ENCODE measurements at places on chromosomes 13 and 19.

DNA sequence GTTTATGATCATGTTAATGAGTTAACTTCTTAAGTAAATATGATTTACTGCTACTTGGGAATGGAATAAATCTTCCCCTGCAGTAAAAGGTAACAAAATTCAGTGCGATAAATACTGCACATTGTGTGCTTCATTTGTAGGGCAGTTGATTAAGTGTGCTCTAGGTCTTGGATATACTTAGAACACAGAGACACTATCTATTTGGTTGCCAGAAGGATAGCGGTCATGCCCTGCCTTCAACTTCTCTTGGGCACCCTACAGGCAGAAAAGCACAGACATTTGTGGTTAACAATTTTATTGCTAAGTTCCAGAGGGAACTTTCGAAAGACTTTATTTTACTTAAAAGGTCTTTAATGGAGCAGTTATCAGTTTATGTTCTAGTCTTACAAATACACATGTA is 605.8 kb downstream of the PCDH9 start:
- DNase-seq, result no peak

GRCh38 chr19:15123900-15124299 is 16.7 kb downstream of the SYDE1 start:
- no peak for DNase-seq

- DNase-seq, result no peak
Observed at GRCh38 chr19:56309511-56310185, 5.0 kb downstream of the ZSCAN5A start.

DNA sequence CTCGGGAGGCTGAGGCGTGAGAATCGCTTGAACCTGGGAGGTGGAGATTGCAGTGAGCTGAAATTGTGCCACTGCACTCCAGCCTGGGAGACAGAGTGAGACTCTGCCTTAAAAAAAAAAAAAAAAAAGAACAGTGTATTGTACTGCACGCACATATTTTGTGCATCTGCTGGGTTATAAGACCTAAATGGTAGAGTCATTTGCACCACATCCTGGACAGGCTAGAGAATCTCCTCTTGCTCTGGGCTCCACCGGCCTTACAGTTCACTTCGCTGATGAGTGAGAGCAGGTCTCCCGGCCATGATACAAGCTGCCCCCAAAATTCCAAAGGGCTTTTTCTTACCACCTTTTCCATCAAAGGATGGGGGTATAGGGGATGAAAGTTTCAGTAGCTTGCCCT is 7.2 kb upstream of the SAE1 start:
- no peak for DNase-seq

DNA sequence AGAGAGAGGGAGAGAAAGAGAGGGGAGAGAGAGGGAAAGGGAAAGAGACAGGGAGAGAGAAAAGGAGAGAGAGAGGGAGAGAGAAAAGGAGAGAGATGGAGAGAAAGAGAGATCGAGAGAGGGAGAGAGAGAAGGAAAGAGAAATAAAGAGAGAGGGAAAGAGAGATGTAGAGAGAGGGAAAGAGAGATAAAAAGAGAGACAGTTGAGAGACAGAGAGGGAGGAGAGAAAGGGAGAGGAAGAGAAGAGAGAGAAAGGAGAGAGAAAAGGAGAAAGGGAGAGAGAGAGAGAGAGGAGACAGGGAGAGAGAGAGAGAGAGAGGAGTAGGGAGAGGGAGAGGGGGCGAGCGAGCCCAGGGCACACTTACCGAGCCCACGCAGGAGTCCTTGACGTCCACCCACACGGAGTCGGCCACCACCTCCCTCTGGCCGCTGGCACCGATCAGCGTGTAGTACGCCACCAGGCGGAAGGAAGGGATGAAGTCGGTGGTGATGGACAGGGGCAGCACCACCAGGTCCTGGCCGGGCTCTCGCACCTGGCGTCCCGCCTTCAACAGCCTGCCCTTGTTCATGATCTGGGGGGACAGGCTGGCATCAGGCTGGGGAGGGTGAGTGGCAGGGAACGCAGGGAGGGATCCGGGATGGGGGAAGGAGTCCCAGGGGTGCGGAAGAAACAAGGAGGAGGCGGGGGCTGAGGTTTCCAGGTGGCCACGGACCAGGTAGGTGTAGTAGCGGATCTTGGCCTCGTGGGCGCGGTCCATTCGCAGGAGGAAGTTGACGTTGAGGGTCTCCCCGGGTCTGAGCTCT is 10.0 kb downstream of the C3 start:
- no peak for DNase-seq

DNA sequence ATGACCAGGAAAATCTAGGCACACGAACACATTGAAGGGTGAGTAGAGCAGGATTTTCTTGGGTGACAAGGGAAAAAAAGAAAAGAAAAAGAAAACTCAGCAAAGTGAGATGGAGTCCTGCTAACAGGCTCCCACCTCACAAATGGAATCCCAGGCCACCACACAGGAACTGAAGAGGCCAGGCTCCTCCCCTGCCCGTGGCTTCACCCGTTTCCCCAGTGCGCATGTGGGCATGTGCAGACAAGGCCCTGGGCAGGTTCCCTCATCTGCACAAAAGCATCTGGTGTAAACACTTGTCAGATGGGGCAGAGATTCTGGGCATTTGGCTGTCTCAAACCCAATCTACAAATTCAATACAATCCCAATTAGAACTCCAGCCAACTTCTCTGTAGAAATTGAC is 24.5 kb downstream of the CFAP97D2 start:
- DNase-seq, result no peak

- DNase-seq, result no peak
Observed at GRCh38 chr13:32033744-32034143, 2.2 kb downstream of the FRY start.

GRCh38 chr13:31310356-31310755 is 110.6 kb downstream of the B3GLCT start:
- DNase-seq, result no peak

GRCh38 chr13:26155568-26155967 is 66.5 kb downstream of the RNF6 start:
- DNase-seq, result no peak

DNA sequence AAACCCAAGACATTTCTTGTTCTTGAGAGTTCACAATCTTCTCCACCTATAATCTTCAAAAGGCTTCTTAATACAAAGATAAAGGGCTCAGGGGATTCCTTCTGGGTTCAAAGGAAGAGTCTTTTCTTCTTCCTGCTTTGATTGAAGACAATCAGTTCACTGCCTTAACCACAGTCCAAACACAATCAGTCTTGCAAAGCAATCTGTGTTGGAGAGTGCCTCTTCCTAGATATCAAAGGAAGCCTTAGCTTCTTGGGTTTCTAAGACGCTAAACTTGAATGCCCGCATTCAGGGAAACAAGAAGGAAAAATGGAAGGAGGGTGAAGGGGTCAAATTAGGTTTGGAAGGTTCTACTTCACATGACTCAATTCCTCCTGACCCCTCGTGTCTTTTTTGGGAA is 27.2 kb downstream of the RANBP3 start:
- DNase-seq, result no peak

DNA sequence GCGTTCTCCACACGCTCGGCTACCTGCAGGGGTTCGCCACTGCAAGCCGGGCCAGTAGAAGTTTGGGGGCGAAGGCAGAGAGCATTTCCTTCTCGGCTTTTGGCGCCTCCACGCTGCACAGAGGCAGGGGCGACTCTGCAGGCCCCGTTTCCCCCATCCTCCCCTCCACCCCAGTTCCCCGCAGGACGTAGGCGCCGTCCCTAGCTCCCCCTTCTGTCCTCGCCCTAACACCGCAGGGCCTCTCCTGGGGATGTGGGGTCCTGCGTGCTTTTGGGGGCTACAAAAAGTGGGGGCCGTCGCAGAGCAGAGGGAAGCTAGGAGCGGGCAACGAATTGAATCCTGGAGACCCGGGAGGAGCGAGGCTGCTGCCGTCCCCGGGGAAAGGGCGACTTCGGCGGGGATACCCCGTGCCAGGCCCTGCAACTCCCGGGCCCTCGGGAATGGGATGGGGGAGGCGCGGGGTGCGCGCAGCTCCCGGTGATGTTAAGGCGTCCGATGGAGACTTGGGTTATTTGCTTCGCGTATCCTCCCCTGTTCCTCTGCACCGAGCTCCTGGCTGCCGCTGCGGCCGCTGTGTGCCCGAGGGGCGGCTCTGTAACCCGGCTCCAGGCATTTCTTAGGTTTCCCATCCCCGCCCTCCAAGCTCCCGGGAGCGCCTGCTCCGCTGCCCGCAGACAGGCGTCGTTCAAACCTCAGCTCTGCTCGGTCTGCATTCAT is 255.9 kb upstream of the SOX21 start:
- DNase-seq, result no peak

DNA sequence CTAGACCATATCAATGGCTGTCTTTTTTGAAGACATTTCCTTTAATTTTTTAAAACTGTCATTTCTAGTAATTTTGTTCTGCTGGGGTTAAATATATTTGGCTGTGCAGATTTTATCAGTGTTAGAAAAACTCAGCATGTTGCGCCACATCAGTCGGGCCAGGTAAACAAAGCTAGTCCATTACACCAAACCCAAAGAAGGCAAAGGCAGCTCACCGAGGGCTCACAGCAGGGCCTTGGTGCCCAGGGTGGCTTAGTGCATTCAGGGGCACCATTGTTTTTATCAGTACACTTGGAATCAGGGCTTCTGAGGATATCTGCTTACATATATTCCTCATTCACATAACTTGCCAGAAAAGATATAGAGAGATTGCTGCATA is 22.2 kb downstream of the SPATA13 start:
- DNase-seq, result no peak

- no peak for DNase-seq
Observed at GRCh38 chr13:112160558-112160957, 93.6 kb downstream of the SOX1 start.

- peak; percentile 38 for DNase-seq
Observed at GRCh38 chr13:113976711-113977684, 3.1 kb upstream of the C13orf46 start.

GRCh38 chr19:32692727-32693061 is 1.1 kb downstream of the NUDT19 start:
- no peak for DNase-seq

DNA sequence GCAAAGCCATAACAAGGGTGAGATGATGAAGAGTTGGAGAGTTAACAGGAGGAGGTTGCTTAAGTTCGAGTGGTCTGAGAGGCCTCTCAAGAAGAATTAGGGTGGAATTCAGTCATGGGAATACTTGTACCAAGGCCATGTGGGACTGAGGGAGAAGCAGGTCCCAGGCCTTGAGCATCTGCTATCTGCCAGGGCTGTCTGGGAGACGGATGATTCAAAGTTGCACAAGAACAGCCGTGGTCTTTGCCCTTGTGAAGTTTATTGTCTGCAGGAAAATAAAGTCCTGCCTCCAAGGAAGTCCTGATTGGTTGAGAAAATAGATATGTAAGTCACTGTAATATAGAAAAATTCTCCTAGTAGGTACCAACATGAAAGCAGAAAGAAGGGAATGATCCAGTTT is 178.8 kb upstream of the RFC3 start:
- peak; percentile 34 for DNase-seq

All from AG04450 (cell line).